Caco-2 (cell line): ENCODE measurements at places on chromosomes 1 and 21. TPM values are rescaled to one million over a fixed set of nuclear protein-coding genes. Genes with fewer than 3 reads are reported as not detected.

GRCh38 chr21:32603131-32603530 is 9.0 kb downstream of the CFAP298 start:
- no peak overlapping the region for H3K4me3 ChIP-seq
- H3K27me3 ChIP-seq, result no peaks in the 10 kb centered on the region
- no peak overlapping the region for H3K27ac ChIP-seq
- H3K36me3 ChIP-seq, result no peaks in the 10 kb centered on the region
- H3K4me1 ChIP-seq, result no peaks in the 10 kb centered on the region

GRCh38 chr1:102186536-102186935 is 189.8 kb upstream of the OLFM3 start:
- no peak overlapping the region for H3K4me3 ChIP-seq
- no peaks in the 10 kb centered on the region for H3K4me1 ChIP-seq
- no peak overlapping the region for H3K27ac ChIP-seq
- no peaks in the 10 kb centered on the region for H3K27me3 ChIP-seq
- no peak for DNase-seq
- H3K36me3 ChIP-seq, result no peaks in the 10 kb centered on the region

The AK5 gene
- not detected in 2 replicates for total RNA-seq

GRCh38 chr1:111054656-111055055 is 85.2 kb downstream of the DRAM2 start:
- H3K4me1 ChIP-seq, result no peaks in the 10 kb centered on the region
- H3K27ac ChIP-seq, result no peak overlapping the region
- no peak overlapping the region for H3K4me3 ChIP-seq
- no peak for DNase-seq
- H3K27me3 ChIP-seq, result no peaks in the 10 kb centered on the region
- H3K36me3 ChIP-seq, result no peaks in the 10 kb centered on the region

DNA sequence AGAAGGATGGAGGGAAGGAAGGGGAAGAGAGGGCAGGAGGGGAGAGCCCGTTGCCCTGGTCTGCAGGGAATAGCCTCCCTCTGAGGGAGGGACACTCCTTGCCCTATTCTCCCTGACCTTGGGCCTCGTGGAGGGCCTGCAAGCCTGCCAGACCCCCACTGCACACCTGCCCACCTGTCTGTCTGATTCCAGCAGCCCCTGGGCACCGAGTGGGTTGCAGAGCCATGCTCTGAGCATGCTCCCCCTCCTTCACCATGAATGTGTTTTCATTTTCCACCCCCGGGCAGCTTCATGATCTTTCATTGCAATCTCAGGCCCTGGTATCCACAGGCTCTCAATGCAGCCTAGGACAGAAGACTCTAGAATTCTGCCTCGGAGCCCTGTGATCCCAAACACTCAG is 5.1 kb upstream of the NPHP4 start:
- no peak overlapping the region for H3K27ac ChIP-seq
- peaks cover 5% of the 10 kb centered on the region for H3K4me1 ChIP-seq
- no peaks in the 10 kb centered on the region for H3K27me3 ChIP-seq
- peak; percentile 15 for DNase-seq
- no peaks in the 10 kb centered on the region for H3K36me3 ChIP-seq

The GJB5 gene
- total RNA-seq, result not detected in 2 replicates

GRCh38 chr1:172465617-172466016 is 21.7 kb upstream of the PIGC start:
- no peaks in the 10 kb centered on the region for H3K27me3 ChIP-seq
- no peak for DNase-seq
- H3K4me1 ChIP-seq, result peaks cover 68% of the 10 kb centered on the region
- H3K27ac ChIP-seq, result no peak overlapping the region
- H3K36me3 ChIP-seq, result no peaks in the 10 kb centered on the region

The C1orf87 gene
- total RNA-seq, result not detected in 2 replicates

- DNase-seq, result peak; percentile 52
- no peak overlapping the region for H3K27ac ChIP-seq
- no peaks in the 10 kb centered on the region for H3K4me1 ChIP-seq
Observed at GRCh38 chr1:48202030-48202752, 20.3 kb upstream of the SLC5A9 start.

GRCh38 chr1:184289825-184290550 is 96.8 kb upstream of the C1orf21 start:
- no peak overlapping the region for H3K27ac ChIP-seq
- no peaks in the 10 kb centered on the region for H3K4me1 ChIP-seq
- no peaks in the 10 kb centered on the region for H3K27me3 ChIP-seq
- DNase-seq, result no peak
- H3K36me3 ChIP-seq, result no peaks in the 10 kb centered on the region
- no peak overlapping the region for H3K4me3 ChIP-seq

The KMO gene
- not detected in 2 replicates for total RNA-seq

The DLGAP3 gene
- 0.16 and 0.42 TPM in 2 replicates for total RNA-seq

The CELA3A gene
- not detected in 2 replicates for total RNA-seq

The SERPINC1 gene
- total RNA-seq, result 0.65 and 0.98 TPM in 2 replicates

DNA sequence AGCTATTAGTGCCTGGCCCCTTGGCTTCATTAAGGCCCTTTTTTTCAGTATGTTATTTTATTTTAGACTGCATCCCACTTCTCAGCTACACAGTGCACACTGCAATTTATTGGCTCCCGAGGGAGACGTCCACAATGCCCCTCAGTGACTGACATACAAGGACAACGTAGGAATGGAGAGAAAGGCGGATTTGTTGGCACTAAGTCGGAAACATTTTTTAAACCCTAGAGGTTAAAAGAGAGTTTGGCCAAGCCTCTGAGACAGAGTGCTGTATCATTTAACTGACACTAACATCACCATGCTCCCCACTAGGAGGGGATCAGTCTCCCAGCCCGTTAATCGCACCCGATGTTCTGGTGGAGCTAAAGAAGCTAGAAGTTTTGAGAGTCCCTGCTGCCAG is 45.7 kb upstream of the FOXD3 start:
- DNase-seq, result no peak
- no peaks in the 10 kb centered on the region for H3K27me3 ChIP-seq
- no peak overlapping the region for H3K27ac ChIP-seq
- no peak overlapping the region for H3K4me3 ChIP-seq
- no peaks in the 10 kb centered on the region for H3K36me3 ChIP-seq

The ADAMTS4 gene
- 0.23 and 0.32 TPM in 2 replicates for total RNA-seq

GRCh38 chr1:226491093-226491850 is 57.3 kb upstream of the STUM start:
- no peaks in the 10 kb centered on the region for H3K36me3 ChIP-seq
- DNase-seq, result no peak
- H3K27ac ChIP-seq, result no peak overlapping the region
- H3K4me3 ChIP-seq, result no peak overlapping the region
- H3K27me3 ChIP-seq, result no peaks in the 10 kb centered on the region
- 0 out of 2 replicates have a peak, but pooled peaks cover 7% of the 10 kb centered on the region for H3K4me1 ChIP-seq

The OPRD1 gene
- total RNA-seq, result 0.07 and 0.12 TPM in 2 replicates

GRCh38 chr21:39669485-39669884 is 56.7 kb downstream of the B3GALT5 start:
- no peak overlapping the region for H3K4me3 ChIP-seq
- DNase-seq, result no peak
- no peaks in the 10 kb centered on the region for H3K27me3 ChIP-seq
- no peak overlapping the region for H3K27ac ChIP-seq
- no peaks in the 10 kb centered on the region for H3K36me3 ChIP-seq

DNA sequence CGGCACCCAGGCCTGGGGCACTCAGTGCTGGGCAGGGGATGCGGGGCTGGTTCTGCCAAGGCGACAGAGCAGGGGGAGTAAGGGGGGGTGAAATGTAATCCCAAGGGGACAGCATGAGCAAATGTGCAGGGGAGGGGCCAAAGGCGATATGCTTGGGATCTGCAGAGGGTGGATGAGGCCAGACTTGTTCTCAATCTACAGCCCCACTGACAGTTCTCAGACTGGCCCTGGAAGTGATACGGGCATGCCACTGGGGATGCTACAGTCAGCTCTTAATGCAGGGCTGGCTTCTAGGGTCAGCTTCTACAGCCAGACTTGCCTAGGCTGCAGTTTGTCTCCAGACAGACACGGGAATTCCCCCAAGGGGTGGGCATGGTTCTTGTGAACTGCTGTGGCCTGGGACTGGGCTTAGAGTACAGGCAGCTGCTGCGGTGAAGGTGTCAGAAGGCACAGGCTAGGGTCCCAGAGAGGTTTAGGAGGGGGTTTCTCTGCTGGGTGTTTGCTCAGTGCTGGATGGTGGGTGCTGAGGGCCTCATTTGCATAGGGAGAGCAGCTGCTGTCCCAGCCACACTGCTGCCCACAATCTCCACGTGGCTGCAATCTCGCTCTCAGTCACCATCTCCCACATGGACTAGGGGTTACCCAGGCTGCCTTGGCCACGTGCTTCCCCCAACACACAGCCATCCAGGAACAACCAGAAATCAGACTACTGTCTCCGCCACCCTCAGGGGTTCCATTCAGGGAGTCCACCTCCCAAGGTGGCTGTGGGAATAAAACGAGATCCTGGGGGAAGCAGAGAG is 190.1 kb downstream of the HIVEP3 start:
- no peak overlapping the region for H3K4me3 ChIP-seq
- no peak for DNase-seq
- no peaks in the 10 kb centered on the region for H3K4me1 ChIP-seq
- H3K27me3 ChIP-seq, result no peaks in the 10 kb centered on the region
- H3K27ac ChIP-seq, result no peak overlapping the region

DNA sequence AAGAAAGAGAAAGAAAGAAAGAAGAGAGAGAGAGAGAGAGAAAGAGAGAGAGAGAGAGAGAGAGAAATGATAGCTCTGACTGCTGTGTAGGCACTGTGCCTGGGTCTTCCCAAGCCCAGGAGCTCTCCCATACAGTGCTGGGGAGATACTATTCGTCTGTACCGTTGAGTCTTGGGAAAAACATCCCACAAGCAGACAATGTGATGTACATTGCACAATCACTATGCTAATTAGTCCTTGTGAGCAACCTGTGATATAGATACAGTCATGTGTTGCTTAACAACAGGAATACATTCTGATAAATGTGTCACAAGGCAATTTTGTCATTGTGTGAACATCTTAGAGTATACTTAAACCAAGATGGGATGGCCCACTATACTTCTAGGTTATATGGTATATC is 381.0 kb downstream of the HHAT start:
- H3K4me3 ChIP-seq, result no peak overlapping the region
- H3K27ac ChIP-seq, result no peak overlapping the region
- no peaks in the 10 kb centered on the region for H3K4me1 ChIP-seq
- no peak for DNase-seq

DNA sequence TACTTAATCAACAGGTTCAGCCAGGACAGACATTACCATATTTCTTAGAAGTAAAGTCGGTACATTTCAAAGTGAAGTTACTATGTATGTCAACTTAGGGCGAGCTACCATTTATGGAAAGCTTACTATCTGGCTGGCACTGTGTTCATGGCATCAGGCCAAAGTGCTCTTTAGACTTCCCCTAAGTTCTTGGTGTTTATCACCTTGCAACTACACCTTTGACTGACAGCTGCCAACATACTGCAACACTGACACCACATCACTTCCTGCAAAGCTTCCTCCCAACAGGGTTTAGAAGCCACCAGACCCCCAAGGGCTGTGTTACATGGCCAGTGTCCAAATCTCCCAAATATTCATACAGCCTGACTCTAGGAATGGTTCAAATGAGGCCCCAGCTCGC is 61.0 kb downstream of the TIAM1 start:
- H3K36me3 ChIP-seq, result no peaks in the 10 kb centered on the region
- H3K27me3 ChIP-seq, result no peaks in the 10 kb centered on the region; the same call in 1 of the 2 replicates
- no peak overlapping the region for H3K27ac ChIP-seq
- no peak for DNase-seq

GRCh38 chr1:102751111-102751510 is 357.2 kb downstream of the COL11A1 start:
- no peak overlapping the region for H3K4me3 ChIP-seq
- no peak for DNase-seq
- no peak overlapping the region for H3K27ac ChIP-seq
- H3K27me3 ChIP-seq, result no peaks in the 10 kb centered on the region
- H3K36me3 ChIP-seq, result no peaks in the 10 kb centered on the region

- H3K36me3 ChIP-seq, result no peaks in the 10 kb centered on the region
- no peak overlapping the region for H3K4me3 ChIP-seq
- no peaks in the 10 kb centered on the region for H3K27me3 ChIP-seq
- DNase-seq, result no peak
- H3K4me1 ChIP-seq, result peaks cover 9% of the 10 kb centered on the region
Observed at GRCh38 chr1:212727386-212728181, 27.9 kb upstream of the BATF3 start.

DNA sequence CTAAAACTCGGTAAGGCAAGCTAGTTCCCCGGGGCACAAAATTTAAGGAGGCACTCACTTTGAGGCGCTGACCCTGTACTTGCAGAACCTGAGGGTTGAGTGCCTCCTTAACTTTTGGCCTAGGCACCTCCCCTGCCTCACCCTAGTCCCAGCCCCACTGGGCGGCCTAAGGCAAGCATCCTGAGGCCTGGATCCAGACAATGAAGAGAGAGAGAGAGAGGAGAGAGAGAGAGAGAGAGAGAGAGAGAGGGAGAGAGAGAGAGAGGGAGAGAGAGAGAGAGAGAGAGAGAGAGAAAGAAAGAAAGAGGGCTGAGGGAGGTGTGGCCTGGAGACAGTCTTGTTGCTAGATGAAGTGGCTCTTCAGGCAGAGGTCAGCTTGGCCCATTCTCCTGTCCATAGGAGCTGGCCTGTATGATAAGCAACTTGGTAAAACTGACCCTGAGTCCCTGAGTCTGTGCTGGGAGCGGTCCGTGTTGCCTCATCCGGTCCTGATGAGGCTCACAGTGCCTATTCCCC is 7.4 kb upstream of the LRRN2 start:
- H3K36me3 ChIP-seq, result no peaks in the 10 kb centered on the region
- H3K4me1 ChIP-seq, result no peaks in the 10 kb centered on the region
- H3K4me3 ChIP-seq, result no peak overlapping the region
- no peak overlapping the region for H3K27ac ChIP-seq
- no peaks in the 10 kb centered on the region for H3K27me3 ChIP-seq

The BMP8A gene
- 3.2 and 3.6 TPM in 2 replicates for total RNA-seq

- peak overlapping the region; percentile 29 for H3K4me3 ChIP-seq
- H3K4me1 ChIP-seq, result peaks cover 5% of the 10 kb centered on the region
- H3K27me3 ChIP-seq, result no peaks in the 10 kb centered on the region
- peak overlapping the region; percentile 47 for H3K27ac ChIP-seq
- no peaks in the 10 kb centered on the region; the same call in 1 of the 2 replicates for H3K36me3 ChIP-seq
- DNase-seq, result peak; percentile 68
Observed at GRCh38 chr1:155218854-155219591, 10.5 kb downstream of the MTX1 start.

DNA sequence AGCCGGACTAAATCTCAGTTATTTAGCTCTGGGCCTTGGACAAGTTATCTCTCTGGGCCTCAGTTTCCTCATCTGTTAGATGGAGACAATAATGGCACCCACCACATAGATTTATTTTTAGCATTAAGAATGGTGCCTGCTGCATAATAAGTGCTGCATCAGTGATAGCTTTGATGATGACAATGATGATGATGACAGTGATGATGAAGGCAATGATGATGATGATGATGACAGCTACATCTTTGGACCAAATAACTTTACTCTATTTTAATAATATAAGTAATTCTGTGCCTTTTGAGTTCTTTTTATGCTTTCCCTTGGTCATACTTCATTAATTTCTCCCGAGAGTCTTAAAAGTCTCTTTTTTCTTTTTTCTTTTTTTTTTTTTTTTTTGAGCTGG is 143.4 kb downstream of the C1orf21 start:
- H3K27me3 ChIP-seq, result no peaks in the 10 kb centered on the region; the same call in 1 of the 2 replicates
- no peak for DNase-seq
- H3K4me1 ChIP-seq, result no peaks in the 10 kb centered on the region
- no peaks in the 10 kb centered on the region for H3K36me3 ChIP-seq
- no peak overlapping the region for H3K4me3 ChIP-seq
